ENCODE measurements at places on chromosomes 7 and 10.

GRCh38 chr10:61663466-61663865 is 737 bp downstream of the CABCOCO1 start:
- no peak overlapping the region for H3K27ac ChIP-seq
- H3K4me3 ChIP-seq, result peak overlapping the region; percentile 46
- H3K36me3 ChIP-seq, result no peaks in the 10 kb centered on the region
- H3K4me1 ChIP-seq, result no peaks in the 10 kb centered on the region

DNA sequence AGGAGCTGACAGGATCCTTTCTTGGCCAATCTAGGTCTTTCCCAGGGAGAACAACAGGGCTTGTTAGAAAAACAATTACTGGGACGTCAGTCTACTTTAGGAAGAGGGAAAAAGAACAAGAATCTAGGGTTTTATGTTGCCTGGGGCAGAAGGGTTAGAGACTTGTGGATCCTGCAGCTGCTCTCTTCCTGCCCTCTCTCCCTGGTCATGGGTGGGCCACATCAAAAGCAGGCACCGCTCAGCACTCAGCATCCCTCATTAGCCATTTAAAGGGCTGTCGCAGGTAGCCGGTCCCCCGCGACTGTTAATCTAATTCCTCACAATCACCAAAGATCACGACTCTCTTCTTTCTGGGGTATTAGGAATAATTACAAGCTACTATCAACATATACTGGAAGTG is 631.9 kb downstream of the CALN1 start:
- no peak overlapping the region for H3K27ac ChIP-seq
- DNase-seq, result no peak
- H3K4me3 ChIP-seq, result no peak overlapping the region

- no peaks in the 10 kb centered on the region for H3K27me3 ChIP-seq
- peaks cover 12% of the 10 kb centered on the region for H3K4me1 ChIP-seq
Measured at GRCh38 chr7:12477620-12478019, 74.0 kb upstream of the VWDE start.

- no peak overlapping the region for H3K4me3 ChIP-seq
- no peaks in the 10 kb centered on the region for H3K36me3 ChIP-seq
- no peaks in the 10 kb centered on the region for H3K4me1 ChIP-seq
- no peak for DNase-seq
- no peak overlapping the region for H3K27ac ChIP-seq
Measured at GRCh38 chr7:30921540-30922401, 10.1 kb downstream of the AQP1 start.
